NCI-H2171 treated with DMSO at 0.1 percent for 48 hours (cell line): ENCODE measurements at places on chromosomes 11 and 22.

DNA sequence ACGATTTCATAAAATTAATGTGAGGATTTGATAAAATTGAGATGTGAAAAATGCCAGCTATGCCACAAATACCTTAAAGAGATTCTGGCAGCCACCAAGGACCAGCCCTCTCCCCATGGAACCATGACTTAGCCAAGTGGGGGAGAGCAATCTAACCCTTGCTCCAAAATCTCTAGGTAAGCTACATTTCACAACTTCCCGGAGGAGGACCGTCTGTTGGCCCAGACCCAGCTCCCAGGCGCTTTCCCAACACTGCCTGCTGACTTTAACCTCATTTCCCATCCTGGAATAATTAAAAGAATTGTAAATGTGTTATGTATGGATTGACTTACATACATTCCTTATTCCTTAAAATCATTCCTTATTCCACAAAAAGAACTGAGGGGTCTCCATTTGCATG is 47.5 kb upstream of the TENM4 start:
- DNase-seq, result no peak

DNA sequence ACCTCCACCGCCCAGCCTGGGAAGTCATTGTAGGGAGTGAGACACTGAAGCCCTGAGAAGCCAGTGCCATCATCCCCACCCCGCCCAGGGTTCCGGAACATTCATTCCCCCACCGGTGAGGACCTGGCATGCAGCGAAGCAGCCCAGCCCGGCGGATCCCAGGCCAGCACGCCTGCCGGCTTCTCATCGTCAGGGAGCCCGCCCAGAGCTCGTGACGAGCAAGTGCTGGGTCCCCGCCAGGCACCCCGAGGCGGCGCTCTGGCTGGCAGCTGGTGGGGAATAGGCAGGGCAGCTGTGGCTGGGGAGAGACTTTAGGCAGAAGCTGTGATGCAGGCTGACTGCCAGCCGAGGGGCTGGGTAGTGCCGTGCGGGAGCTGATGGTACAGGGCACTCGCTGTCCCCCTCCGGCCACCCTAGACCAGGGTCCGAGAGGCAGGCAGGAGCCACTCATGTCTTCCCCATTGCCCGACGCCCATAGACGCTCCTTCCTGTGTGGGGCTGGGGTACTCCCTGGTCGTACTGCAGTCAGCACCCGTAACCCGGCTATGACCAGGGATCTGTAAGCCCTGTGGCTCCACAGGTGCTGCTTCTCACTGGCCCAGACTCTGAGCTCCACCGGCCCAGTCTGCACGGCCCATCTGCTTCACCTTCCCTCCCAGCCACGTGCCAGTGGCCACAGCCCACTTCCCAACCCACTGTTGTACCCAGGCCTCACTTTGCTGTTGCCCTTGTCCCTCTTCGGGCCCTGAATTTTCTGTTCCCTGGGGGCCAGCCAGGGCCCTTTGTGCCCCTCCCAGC is 24.5 kb upstream of the CABP7 start:
- DNase-seq, result peak; percentile 90

GRCh38 chr11:2452321-2453012 is 7.7 kb downstream of the KCNQ1 start:
- DNase-seq, result no peak

GRCh38 chr11:65288706-65289536 is 25.7 kb upstream of the CDC42EP2 start:
- peak; percentile 99 for DNase-seq

GRCh38 chr11:30552839-30553238 is 33.3 kb downstream of the MPPED2 start:
- no peak for DNase-seq
